ENCODE measurements at places on chromosomes 3 and 15.
A peak's percentile ranks its signal among the peaks of the same experiment; 100 is the strongest.

DNA sequence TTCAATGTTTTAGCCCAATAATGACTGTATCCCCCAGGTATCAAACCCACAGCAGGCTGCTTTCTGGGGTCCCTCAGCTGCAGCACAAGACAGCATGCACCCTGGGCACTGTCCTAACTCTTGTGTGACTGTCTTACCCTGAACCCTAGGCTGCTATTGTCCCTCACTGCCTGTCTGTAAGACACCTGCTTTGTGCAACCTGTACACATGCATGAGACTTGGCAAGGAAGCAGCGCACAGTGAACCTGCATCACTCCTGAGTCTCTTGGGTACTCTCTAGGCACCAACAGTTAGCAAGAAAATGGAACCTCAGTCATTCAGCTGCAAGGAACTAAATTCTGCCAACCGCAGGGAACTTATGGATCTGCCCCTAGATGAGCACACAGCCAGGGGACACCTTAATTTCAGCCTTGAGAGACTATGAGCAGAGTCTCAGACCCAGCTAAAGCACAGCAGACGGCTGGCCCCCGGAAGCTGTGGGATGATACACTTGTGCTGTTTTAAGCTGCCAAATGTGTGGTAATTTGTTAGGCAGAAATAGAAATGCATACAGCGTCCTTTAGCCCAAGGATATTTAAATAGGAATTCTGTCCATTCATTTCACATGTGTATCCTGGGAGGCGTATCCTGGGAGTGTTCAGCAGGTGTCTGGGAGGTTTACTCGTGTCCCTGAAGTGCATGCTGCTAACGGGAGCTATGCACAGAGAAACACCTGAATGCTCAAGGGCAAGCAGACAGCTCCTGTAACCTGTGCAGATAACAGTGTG, 223.8 kb downstream of the KLF13 start:
- DNase-seq = no peak

DNA sequence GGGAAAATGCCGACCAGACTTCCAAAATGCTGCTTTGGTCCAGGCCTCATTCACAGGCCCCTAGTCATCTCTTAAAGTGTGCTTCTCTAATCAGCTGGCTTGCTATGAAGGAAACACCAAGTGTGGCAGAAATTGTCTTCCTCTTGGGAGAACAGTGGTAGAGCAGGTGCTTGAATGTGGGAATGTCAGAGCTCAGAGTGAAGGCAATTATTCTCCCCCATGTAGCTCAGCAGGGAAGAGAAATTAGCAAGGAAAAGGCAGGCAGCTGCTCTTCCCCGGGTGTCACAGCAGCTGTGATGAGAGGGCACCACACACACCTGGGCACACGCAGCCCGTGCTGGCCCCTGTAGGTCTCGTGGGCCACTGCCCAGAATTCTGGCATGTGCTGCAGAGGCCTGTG, 358.5 kb downstream of the WDR72 start:
- DNase-seq = no peak

- DNase-seq = no peak
Measured at GRCh38 chr3:64743887-64744243, 56.1 kb upstream of the ADAMTS9 start.

GRCh38 chr3:4730719-4731118, 237.6 kb downstream of the ITPR1 start:
- DNase-seq = no peak

GRCh38 chr3:160400030-160400701, 716 bp downstream of the SMC4 start:
- DNase-seq = peak; percentile 33

DNA sequence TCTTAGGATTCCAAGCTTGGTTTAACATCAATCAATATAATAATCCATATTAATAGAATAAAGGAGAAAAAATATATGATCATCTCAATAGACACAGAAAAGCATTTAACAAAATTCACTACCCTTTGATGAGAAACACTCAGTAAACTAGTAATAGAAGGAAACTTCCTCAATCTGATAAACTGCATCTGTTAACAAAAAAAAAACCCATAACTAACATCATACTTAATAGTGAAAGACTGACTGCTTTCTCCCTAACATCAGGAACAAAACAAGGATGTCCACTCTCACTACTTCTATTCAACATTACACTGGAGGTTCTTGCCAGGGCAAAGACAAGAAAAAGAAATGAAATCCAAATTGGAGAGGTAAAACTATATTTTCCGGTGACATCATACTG, 30.5 kb downstream of the LRRK1 start:
- DNase-seq = no peak

DNA sequence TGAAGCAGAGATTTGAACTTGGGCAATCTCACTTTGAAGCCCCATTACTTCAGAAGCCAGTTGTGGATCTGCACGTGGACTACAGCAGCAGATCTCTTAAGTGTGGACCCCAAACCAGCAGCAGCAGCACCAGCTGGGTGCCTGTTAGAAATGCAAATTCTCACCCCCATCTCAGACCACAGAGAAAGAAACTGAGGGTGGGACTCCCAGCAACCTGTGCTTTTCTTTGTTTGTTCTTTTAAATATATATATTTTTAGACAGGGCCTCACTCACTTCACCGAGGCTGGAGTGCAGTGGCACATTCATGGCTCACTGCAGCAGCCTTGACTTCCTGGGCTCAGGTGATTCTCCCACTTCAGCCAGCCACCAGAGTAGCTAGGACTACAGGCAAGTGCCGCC, 53.2 kb downstream of the SLTM start:
- DNase-seq = no peak

DNA sequence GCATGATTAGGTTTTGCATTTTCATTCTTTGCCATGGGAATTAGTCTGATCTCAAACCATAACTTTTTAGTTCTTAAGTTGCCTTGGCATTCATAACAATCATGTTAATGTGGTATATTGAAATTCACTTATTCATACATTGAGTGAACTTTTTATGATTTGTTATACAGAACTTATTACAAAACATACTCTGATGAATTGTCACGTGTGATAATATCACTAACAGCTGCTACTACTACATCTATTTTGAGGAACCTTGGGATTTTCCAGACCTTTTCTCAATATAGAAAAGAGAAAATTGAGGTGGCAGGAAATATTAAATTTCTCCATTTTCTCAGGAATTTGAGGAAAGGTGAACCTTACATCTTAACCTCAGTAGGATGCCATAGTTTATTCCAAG, 9.2 kb downstream of the LXN start:
- no peak for DNase-seq

- peak; percentile 69 for DNase-seq
Measured at GRCh38 chr3:185537369-185537970, 14.9 kb downstream of the LIPH start.

DNA sequence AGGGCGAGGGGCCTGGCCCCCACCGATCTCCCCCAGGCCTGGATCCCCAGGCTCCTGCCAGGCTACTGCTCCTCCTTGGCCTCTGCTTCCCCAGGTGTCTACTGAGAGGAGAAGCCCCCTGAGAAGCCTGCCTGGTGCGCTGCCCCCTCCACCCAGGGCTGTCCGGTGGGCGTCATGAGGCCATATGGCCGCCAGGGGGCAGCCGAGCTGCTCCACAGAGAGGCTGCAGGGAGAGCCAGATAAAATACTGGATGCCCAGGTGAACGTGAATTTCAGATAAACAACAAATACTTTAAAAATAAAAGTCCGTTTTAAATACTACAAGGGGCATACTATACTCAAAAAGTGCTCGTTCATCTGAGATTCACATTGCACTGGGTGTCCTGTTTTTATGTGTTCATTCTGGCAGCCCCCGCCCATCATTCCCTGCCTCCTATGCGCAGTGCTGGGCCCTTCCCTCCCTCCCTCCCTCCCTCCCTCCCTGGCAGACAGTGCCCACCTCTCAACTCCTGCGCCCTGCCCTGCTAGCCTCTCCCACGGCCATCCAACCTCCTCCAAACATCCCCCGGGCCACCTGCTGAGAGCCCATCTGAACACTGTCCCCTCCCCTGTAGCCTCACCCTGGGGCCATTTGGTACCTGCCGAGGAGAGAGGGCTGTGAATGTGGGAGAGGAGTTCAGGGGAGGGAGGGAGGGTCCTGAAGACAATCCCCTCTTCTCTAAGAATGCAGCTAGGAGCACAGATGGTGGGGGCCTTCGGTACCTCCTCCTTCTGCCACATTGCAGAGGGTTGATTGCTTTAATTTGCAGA, 29.6 kb downstream of the PSTPIP1 start:
- DNase-seq = peak; percentile 86

DNA sequence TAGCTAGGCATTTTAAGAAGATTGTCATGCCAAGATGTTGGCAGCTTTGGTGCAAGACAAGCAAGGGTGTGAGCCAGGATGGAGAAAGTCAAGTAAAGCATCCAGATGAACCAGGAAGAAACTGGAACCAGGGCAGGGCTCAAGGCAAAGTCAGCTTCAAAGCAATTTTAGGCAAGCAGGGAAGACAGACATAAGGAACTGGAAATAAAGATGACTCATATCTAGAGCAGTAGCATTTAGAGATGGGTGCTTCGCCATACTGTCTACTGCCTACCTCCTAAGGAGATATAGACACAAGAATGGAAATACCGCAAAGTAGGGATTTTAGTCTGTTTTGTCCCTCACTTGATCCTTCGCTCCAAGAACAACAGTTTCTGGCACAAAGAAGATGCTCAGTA, 59.9 kb downstream of the RYR3 start:
- no peak for DNase-seq

GRCh38 chr15:66800584-66801235, 98.7 kb downstream of the SMAD6 start:
- DNase-seq = peak; percentile 32

DNA sequence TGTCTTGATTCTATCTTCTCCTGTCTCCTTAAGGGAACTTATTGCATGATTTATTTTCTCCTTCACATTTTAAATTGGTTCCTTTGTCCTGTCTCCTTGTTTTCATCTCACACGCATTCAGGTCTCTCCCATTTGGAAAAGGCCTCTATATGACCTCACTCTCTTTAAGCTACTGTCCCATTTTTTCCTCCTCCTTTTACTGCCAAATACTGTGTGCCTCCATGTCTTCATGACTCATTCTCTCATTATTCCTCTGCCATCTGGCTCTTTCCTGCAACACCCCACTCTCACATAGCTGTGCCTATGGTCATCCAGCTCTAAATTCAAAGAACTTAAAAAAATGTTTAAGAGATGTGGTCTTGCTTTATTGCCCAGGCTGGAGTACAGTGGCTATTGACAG, 48.0 kb downstream of the TYRO3 start:
- DNase-seq = peak; percentile 90

- no peak for DNase-seq
Measured at GRCh38 chr3:175606650-175607318, 747.6 kb downstream of the NAALADL2 start.

GRCh38 chr3:125357032-125357658, 18.0 kb downstream of the ZNF148 start:
- DNase-seq = peak; percentile 82

GRCh38 chr15:51126842-51127241, 32.1 kb upstream of the TNFAIP8L3 start:
- no peak for DNase-seq

GRCh38 chr3:149368674-149369497, 8.6 kb downstream of the TM4SF1 start:
- no peak for DNase-seq

DNA sequence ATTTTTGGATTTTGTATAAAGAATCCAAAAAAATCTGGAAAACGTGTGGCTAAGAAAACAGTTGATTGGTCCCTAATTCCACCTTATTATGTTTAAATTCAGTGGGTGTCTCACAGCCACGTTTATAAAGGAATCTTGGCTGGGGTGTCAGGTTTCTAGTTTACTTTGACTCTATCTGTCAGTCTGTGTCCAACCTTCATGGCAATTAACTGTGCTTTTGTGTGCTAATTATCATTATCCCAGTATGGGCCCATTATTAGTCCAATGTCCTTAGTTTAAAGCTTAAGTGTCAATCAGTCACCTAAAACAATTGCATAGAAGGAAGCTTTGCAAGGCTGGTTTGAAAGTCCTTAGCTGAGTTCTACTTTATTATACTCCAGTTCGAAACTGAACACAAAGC, 3.7 kb upstream of the CNTN4 start:
- DNase-seq = no peak

DNA sequence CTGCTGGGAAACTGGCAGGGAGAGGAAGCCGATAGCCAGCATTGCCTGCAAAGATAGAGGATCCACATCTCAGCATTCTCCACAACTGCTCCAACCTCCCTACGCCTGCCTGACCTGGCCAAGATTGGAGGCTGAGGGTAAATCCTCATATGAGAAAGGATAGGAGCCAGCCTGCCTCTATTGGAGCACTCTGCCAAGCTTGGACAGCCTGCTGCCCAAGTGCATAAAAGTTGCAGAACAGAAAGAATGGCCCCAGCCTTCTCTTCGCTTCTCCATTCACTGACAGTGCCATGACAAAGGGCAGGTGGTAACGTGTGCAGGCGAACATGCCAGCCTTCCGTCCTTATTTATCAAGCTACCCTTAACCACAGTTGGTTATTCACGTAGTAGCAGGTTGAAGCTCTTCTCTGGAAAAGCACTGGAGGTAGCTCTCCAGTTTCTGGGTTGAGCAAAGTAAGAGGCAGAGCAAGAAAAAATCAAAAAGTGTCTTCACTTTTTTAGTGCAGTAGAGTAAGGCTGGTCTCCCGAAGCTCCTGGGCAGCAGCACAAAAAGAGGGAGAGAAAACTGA, 4.3 kb downstream of the BMF start:
- no peak for DNase-seq

DNA sequence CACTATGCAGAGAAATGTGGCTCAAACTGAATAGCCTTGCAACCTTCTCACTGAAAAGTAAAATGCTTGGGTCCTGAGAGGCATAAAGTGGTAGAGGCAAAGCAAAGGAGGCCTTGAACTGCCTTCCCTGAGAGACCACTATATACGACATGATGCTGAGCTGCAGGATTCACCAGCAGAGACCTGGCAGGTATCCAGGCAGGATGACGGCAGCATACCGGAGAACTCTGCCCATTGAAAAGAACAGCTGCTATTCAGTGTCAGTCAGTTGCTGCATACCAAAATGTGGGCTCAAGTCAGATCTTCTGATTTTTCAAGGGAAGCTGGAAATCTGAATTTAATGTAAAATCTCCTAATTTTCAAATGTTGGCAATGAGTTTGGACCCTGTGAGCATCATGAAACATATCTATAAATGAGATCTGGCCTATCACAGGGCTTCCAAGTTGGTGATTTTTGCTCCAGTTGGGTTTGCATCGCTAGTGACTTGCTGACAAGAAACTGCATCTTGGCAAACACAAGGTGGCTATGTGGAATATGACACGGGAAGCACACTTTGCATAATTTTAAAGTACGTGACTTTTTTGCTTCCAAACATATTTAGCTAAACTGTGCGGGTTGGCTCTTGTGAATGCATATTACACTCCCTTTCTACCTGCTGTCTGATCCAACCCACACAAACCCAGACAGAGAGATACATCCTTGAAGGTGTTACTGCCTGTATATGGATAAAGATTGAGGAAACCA, 529.0 kb downstream of the AGBL1 start:
- DNase-seq = no peak

GRCh38 chr3:133588035-133588434, 14.5 kb downstream of the CDV3 start:
- DNase-seq = no peak

GRCh38 chr3:152350139-152350538, 81.4 kb downstream of the MBNL1 start:
- DNase-seq = no peak

GRCh38 chr3:61750766-61751165, 189.4 kb downstream of the PTPRG start:
- DNase-seq = no peak

GRCh38 chr15:100263031-100263430, 78.7 kb downstream of the ADAMTS17 start:
- peak; percentile 2 for DNase-seq

All from AG20443 (cell line).